ENCODE measurements at places on chromosomes 2 and 18.

DNA sequence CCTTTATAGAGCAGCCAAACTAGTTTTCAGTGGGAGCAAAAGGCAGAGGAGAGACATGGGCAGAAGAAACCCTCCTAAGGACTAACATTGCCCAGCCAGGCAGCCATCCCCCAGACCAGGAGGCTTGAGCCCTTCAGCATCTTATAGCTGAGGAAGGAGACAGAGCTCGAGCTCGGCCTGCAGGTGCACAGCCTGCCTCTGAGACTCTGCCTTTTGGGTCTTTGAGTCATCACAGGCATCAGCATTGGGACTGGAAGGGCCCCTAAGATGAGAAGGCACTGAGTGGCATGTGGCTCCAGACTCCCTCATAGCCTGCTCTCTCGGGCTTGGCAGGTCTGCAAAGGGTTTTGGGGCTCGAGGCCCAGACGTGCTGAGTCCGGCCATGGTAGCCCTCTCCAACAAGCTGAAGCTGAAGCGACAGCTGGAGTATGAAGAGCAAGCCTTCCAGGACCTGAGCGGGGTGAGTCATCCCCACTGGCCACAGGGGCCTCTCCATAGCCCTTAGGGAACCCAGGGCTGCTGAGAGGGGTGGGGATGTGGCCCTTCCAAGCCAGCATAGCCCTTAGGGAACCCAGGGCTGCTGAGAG is 84.1 kb downstream of the EPAS1 start:
- DNase-seq = no peak

GRCh38 chr2:149143734-149144133 is 105.2 kb downstream of the LYPD6B start:
- no peak for DNase-seq

DNA sequence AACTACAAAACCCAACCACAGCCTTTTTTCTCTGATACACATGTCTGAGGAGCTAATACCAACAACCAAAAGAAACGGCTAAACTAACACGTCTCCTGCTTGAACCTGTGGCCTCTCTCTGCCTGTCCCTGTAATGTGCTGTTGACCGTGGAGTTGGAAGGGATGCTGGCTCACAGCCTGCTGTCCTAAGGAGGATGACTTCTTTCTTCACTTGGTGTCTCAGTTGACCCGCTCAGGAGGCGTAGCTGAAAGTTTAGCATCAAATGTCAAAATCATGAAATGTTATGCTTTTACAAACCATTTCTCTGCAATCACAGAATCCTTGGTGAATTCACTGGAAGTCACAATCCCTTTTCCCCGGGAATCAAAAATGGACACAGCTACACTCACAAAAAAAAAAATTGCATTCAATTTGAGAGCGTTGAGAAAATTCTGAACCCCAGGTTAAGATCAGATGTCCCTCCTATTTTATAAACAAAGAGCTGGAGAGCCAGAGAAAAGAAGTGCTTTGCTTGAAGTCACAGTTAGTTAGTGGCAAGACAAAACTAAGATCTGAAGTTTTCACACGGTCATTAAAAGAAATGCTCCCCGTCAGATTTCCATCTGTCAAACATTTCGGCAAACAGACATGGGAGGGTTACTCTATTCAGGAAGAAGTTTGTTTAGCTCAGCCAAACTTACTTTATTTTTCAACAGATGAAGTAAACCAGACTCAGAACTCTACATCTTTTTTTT is 74.3 kb downstream of the IRS1 start:
- DNase-seq = no peak

GRCh38 chr2:234293973-234294372 is 202.9 kb downstream of the ARL4C start:
- DNase-seq = peak; percentile 28

DNA sequence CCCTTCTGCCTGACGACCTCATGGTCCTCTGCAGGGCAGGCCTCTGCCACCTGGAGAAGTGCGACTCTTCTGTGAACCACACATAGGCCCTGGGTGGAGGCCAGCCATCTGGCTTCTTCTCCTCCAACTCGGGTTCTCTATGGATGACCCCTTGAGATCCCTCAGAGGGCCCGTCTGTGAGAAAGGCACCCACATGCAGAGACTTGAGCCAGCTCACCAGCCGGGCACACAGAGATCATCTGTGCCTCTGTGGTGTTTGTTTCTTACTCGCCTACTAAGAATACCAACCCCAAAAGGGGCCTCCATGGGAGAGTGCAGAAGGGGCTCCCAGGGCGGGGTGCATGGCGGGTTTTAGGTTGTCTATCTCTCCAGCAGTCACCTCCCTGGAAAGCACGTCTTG is 176.5 kb upstream of the SALL3 start:
- DNase-seq = no peak

DNA sequence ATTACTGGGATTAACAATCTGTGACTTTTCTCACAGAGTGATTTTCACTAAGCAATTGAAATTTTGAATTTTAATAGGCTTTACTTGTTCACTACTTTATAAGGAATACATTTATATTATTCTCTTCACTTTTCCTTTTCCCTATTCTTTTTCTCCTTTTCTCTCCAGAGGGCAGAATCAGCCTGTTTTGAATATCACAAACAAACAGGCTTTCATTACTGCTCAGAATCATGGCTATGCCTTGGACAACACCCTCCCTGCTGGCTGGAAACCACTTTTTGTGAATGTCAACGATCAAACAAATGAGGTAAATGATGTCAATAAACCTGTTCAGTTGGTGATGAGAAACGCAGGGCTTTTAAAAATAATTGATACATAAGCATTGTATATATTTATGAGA is 35.3 kb downstream of the CPS1 start:
- no peak for DNase-seq

DNA sequence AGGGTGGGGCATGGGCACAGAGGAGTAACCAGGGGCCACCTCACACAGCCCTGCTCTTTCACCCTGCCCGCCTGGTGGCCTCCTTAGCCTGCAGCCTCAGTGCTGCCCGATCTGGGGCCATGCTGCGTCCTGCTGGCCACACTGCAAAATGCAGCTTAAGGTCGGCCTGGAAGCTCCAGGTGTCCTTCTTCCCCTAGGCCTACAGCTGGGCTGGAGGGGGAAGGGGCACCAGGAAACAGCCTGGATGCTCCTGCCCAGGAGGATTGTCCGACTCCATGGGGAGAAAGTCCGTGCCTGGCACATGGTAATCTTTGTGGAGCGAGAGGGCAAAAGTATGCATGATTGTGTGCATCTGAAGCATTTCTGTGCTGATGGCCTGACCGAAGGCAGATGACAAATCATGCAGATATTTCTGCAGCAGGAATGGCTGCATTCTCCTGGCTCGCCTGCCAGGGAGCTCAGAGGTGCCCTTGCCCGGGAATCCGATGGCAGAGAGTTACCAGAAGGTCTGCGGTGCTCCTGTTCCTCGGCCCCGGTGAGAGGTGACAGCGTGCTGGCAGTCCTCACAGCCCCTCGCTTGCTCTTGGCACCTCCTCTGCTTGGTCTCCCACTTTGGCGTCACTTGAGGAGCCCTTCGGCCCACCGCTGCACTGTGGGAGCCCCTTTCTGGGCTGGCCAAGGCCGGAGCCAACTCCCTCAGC is 12.8 kb upstream of the ALPP start:
- DNase-seq = no peak

DNA sequence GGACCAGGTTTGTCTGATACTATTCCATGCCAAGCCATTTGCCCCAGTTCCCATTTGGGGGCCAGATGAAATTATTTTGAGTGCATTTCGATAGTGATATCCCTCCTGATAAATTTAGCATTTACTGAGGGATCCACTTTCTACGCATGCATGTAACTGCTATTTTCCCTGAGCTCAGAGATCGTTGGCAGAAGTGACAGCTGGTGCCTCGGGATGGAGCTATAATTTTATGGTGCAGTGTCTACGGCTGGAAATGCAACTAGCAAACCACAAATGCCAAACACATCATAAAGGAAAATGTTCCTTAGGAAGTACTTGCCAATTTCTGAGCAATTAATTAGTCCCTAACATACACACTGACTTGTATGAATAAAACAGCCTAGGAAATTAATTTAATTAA is 254.8 kb downstream of the SLC8A1 start:
- DNase-seq = no peak

GRCh38 chr2:141264848-141265247 is 866.0 kb downstream of the LRP1B start:
- DNase-seq = no peak

GRCh38 chr2:104871972-104872865 is 18.3 kb downstream of the POU3F3 start:
- DNase-seq = peak; percentile 55

GRCh38 chr2:3741396-3741795 is 38.0 kb downstream of the DCDC2C start:
- no peak for DNase-seq

DNA sequence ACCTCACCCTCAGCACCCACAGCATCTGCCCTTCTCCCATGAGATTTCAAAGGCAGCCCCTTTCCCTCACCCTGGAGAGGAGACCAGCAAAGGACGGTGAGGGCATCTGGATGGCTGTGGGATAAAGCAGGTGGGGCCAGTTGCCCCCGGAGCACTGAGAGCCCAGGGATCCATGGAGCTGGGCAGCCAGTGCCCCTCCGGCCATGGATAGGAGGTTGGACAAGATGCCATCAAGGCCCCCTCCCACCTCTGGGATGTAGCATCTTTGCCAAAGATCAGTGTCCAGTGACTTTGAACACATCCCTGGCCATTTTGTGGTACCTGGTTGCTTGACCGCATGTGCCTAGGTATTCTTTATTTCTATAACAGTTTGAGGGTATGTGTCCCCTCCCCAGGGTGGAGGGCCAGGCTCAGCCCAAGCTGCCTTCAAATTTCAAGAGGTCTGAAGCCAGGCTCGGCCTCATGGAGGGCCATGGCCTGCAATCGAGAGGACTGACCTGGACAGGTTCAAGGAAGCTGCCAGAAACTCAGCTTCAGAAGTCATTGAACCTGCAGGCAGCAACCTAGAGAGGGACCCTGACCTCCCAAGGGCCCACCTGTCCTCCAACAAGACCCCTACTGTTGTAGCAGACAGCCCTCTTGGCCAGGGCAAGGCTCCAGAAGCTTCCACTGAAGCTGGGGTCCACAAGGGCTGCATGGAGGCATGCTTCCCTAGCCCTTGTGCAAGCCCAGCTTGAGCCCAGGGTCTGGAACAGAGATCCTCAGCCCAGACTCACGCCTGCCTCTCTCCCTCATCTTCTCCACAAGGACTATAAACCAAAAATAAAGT is 55.5 kb upstream of the BIN1 start:
- DNase-seq = no peak

GRCh38 chr2:217365656-217366055 is 505.8 kb upstream of the TNP1 start:
- no peak for DNase-seq

DNA sequence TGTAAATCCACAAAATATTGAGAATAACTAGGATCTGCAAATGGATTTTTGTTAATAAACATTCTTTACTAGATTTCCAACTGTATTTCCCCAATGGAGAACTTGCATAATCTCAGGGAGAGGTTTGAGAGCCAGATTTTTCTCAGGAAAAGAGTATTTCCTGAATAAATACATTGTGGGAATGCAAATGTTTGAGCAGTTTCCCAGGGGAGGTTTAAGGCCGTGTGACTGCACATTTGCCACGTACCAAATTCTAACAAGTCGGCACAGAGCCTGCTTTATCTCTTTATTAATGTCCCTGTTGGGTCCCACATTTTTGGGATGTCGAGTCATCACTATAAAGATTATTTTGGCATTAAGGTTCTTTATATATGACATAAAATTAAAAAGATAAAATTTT is 27.0 kb downstream of the TFPI start:
- no peak for DNase-seq

DNA sequence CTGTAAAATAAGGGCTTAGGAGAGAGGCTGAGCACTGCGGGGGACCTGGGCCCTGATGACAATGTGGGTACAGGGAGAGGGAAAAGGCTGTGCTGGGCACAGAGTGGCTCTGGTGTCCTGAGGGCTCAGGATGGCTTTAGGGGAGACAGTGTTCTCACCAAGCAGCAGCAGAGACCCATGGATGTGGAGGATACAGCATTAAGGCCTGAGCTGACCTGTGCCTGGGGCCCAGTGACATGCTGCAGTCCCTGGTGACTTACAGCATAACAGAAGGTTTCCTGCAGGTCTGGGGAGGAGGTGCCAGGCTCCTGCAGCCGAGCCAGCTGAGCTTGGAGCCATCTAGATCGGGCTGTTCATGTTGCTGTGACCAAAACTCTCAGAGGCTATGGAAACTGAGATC is 191.3 kb upstream of the SMAD2 start:
- no peak for DNase-seq

- DNase-seq = no peak
These were observed 977.3 kb upstream of the CDH2 start for GRCh38 chr18:29154196-29154757.

DNA sequence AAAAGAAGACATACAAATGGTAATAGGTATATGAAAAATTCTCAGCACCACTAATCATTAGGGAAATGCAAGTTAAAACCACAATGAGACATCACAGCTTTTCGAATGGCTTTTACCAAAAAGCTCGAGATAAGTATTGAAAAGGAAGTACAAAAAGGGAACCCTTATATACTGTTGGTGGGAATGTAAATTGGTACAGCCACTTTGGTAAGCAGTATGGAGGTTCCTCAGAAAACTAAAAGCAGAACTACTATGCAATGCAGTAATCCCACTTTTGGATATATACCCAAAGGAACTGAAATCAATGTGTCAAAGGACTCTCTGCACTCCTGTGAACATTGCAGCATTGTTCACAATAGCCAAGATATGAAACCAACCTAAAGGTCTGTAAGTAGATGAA is 107.5 kb upstream of the SPATS2L start:
- DNase-seq = no peak

DNA sequence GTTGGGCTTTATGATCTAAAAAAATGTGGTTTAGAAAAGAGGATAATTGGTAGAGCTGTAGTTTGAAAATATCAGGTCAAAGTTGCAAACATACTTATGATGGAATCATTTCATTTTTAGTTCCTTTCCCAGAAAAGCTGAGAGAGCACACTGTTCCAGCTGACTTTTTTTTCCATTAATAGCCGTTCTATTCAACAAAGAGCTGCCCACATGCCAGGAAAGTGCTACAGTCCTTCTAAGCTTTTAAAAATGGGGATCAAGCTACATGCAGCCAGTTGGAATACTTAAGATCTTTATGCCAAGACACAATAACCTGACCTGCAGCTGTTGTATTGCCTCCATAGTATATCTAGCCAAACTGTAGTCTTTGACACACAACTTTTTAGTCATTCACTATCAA is 111.5 kb downstream of the GALNT3 start:
- DNase-seq = peak; percentile 55

- no peak for DNase-seq
These were observed 154.3 kb downstream of the SEPTIN10 start for GRCh38 chr2:109459485-109459884.

All from NCI-H1417 (cell line).